ENCODE measurements at places on chromosomes 16 and 17. TPM values are rescaled to one million over a fixed set of nuclear protein-coding genes. Genes with fewer than 3 reads are reported as not detected.

PSME3IP1 gene
- 93.1 TPM for total RNA-seq

SLC4A1 gene
- total RNA-seq: not detected

- no peak for DNase-seq
Observed at GRCh38 chr16:62814891-62815290, 778.7 kb upstream of the CDH8 start.

GRCh38 chr16:11581678-11582077 lies 5.0 kb downstream of the LITAF start:
- DNase-seq: no peak

- no peak for DNase-seq
Observed at GRCh38 chr16:66474750-66475199, 47.7 kb downstream of the BEAN1 start.

GRCh38 chr16:3997231-3997841 lies 116.8 kb upstream of the CREBBP start:
- DNase-seq: no peak

DNA sequence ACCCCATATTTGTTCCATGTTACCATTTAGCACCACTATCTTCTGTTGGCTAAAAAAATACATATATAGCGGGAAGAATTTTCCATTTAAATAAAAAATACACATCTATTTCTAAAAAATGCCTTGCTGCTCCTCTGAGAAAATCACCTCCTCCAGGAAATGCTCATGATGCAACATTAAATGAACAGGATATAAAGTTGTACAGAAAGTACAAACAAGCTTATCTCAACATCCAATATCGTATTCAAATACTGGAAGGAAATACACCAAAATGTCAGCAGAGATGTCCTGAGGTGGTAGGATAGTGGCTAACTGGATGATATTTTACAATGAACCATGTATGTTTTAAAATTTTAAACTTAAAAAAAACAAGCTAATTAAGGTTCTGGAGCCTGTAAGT lies 21.3 kb downstream of the GNA13 start:
- DNase-seq: no peak

GRCh38 chr16:88978608-88979346 lies 1.8 kb upstream of the CBFA2T3 start:
- no peak for DNase-seq

KRT24 gene
- not detected for total RNA-seq

DNA sequence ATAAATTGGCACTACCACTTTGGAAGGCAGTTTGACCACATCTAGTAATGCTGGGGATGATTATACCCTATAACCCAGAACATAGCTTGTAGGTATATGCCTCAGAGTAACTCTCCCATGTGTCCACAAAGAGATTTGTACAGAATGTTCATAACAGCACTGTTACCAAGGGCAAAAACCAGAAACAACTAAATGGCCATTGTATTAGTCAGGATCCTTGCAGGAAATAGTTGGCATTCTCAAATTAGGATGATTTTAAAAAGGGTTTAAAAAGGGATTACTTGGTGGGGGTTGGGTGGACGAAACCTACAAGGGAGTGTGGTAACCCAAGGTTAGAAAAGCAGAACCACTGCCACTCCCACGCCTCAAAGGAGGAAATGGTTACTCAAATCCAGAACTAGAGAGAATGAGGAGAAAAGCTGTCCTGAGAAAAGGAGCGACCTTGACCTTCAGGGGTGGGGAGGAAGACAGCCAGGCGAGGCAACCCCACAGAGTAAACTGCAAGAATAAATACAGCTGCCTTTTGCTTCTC lies 2.1 kb downstream of the CPPED1 start:
- peak; percentile 4 for DNase-seq

TSNAXIP1 gene
- total RNA-seq: 0.03 TPM

DNA sequence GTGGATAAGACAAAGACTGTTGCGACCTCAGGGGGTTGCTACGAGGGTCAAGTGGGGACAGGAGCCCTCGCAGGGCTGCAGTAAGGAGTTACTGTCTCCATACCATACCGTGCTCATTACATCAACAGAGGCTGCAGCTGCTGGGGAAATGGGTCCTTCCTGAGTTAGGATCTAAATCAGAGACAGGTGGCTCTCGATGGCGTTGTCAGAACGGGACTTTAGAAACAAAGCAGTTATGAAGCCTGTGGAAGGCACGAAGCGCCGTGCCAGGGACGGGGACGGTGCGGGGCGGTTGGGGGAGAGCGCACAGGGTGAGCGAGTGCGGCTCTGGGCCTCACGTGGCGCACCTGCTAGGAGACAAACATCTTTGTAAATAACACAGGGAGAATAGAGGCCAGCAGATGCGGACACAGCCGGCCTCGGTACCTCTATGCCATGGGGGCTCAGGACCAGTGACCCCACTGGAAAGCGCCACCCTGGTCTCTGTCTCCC lies 34.4 kb downstream of the ZCCHC14 start:
- no peak for DNase-seq

GRCh38 chr16:51030516-51030915 lies 120.6 kb downstream of the SALL1 start:
- no peak for DNase-seq

GRCh38 chr17:17921192-17922069 lies 50.8 kb downstream of the TOM1L2 start:
- DNase-seq: peak; percentile 93

HBA1 gene
- not detected for total RNA-seq

IRX5 gene
- 6.7 TPM for total RNA-seq

DNA sequence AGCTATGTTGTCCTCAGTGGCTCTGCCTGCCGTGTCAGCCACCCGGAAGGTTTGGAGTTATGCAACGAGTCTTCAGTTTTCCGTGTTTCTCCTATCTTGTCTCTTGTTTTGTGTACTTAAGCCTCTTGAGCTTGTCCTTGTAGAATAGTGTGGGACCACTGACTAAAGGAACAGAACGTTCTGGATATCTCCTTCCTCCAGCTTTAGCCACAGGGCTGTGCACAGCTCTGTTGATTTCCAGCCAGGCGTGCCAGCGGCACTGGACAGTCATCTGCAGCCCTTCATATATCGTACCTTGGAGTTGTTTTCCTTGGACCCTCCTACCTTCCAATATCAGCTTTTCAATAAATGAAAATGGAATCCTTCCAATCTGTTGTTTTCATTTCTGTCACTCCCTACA lies 39.8 kb downstream of the TMEM11 start:
- no peak for DNase-seq

- no peak for DNase-seq
Observed at GRCh38 chr17:49991409-49991808, 3.6 kb downstream of the DLX3 start.

OR4D1 gene
- not detected for total RNA-seq

DNA sequence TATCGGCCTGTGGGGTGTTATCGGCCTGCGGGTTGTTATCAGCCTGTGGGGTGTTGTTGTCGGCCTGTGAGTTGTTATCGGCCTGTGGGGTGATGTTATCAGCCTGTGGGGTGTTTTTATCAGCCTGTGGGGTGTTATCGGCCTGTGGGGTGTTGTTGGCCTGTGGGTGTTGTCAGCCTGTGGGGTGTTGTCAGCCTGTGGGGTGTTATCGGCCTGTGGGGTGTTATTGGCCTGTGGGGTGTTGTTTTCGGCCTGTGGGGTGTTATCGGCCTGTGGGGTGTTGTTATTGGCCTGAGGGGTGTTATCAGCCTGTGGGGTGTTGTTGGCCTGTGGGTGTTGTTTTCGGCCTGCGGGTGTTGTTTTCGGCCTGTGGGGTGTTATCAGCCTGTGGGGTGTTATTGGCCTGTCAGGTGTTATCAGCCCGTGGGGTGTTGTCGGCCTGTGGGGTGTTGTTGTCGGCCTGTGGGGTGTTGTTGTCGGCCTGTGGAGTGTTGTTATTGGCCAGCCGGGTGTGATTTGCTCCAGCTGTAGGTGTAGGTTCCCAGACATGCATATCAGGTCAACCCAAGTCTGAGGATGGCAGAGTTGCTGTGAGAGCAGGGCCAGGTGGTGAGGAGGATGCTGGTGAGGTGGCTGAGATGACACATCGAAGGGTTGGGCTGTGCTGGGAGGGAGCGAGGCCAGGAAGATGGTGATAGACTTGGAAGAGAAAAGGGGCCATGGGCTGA lies 7.1 kb downstream of the TRARG1 start:
- no peak for DNase-seq

- DNase-seq: no peak
Observed at GRCh38 chr16:58460219-58460610, 39.7 kb upstream of the NDRG4 start.

- no peak for DNase-seq
Observed at GRCh38 chr17:280216-280615, 72.4 kb downstream of the RPH3AL start.

DNA sequence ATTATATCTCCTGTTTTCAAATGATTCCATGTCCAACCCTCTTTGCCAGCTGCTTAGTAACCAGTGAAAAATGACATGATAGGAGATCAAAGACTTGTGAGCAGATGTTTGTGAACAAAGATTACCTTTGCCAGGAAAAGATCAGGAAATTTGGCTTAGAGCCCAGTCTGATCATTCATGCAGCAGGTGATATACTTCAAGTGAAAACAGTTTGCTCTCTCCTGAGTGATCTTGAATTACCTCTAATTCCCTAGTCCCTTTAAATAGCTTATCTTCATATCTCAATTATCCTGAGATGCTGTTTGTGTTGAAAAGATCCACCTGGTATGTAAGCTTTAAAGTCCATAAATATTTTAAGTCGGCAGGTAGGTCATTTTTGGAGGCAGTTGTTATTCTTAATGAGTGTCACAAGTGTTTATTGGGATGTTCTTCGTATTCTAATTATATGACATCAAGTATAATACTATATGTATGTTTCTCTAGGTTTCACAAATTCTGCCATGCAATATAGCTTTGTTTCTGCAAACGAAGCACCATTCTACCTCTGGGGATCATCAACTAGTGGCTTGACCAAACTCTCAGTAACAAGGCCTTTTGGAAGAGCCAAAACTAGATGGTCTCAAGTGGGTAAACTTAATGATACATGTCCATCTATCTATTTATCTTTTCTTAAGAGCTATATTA lies 13.2 kb upstream of the VPS35L start:
- no peak for DNase-seq

GRCh38 chr17:48416971-48417370 lies 13.0 kb downstream of the SKAP1 start:
- DNase-seq: no peak

HOXB5 gene
- 0.05 TPM for total RNA-seq

- DNase-seq: no peak
Observed at GRCh38 chr16:54510685-54511221, 224.2 kb upstream of the IRX3 start.

CCL8 gene
- total RNA-seq: not detected

USH1G gene
- not detected for total RNA-seq

SRCIN1 gene
- not detected for total RNA-seq

- DNase-seq: no peak
Observed at GRCh38 chr17:70357190-70357589, 187.9 kb downstream of the KCNJ2 start.

DNA sequence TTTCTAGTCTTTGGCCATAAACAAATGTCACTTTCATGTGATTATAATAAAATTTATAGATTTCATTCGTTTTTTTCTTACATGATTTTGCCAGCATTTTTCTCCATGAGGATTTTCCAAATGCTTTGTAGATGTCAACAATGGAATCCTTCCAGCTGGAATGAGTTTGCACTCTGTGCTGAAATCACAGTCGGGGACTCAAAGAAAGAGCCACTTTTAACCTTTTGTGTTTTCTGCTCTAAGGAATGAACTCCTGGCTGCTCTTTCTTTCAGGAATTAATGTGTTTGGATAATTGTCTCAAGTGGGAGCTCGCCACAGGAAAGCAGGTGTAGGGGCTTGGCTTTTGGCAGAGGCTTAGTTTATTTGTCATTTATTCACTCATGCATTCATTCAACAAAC lies 372.3 kb upstream of the SALL1 start:
- DNase-seq: no peak

DNA sequence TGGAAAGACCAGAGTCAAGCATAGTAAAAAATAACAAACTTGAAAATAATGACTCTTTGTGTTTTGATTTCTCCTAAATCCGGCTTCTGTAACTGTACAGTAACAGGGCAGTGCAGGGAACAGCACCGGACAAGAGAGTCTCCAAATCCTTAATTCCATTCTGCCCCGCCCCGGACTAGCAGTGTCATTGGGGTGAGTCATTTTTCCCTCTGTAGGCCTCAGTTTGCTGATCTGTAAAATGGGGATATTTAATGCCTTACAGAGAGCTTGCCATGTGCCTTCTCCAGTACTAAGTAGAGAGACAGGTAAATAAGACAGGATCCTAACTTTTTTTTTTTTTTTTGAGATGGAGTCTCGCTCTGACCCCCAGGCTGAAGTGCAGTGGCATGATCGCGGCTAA lies 83.6 kb upstream of the TBC1D3K start:
- no peak for DNase-seq

CCL5 gene
- not detected for total RNA-seq

DNA sequence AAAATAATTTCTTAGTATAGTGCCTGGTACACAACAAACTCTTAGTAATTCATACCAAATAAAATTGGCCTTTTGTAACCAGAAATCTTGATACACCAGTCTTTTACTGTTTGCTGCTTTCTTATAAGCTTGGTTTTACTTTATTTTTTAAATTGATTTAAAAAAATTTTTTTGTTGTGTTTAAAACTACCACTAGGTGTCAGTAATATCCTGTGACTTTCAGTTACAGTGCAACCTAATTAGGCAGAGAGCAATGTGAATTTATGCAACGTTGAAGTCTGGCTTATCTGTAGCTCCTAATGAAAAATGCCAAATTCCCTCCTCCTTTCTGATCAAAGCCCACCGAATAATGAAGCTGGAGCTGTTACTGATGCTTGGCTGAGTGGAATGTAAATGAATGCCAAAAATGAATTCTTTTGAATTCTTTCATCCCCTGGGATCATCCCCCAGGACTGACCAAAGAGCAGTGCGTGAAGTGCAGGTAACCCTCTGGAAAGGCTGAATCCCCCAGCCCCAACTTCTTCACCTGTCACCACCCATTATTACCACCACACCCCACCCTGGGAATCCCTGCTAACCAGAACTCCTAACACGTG lies 3.8 kb downstream of the ERCC4 start:
- no peak for DNase-seq

GALR2 gene
- 0.18 TPM for total RNA-seq

TNFSF12 gene
- total RNA-seq: 22.8 TPM

DNA sequence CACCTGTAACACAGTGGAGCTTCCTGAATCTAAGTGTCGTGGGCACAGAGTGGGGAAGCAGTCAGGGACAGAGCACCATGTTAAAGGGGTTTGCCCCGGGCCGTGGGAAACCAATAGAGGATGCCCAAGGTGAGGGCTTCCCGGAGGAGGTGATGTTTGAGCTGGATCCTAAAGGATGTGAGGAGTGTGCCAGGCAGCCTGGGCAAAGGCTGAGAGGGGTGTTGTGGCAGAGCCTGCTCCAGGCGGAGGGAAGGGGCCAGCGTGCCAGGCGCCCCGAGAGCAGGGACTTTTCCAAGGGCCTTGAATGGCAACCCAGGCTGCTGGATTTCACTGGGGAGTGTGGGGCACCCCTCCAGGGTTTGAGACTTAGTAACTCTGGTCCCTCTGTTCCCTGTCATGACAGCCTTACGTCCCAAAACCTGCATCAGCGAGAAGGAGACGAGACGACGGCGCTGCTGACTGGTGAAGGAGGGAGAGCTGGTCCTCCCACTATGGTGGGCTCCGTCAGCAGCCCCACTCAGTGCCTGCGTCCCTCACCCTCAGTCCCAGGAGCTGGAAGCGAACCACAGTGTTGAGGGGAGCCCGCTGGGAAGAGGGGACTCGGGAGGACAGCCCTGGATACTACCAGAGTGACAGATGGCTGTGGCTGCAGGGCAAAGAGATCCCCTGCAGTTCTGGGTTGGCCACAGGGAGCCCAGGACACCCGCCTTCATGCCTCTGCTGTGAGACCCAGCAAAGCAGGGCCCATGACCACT lies 228.4 kb downstream of the KATNIP start:
- no peak for DNase-seq
